ENCODE measurements at places on chromosomes 6 and 20.

DNA sequence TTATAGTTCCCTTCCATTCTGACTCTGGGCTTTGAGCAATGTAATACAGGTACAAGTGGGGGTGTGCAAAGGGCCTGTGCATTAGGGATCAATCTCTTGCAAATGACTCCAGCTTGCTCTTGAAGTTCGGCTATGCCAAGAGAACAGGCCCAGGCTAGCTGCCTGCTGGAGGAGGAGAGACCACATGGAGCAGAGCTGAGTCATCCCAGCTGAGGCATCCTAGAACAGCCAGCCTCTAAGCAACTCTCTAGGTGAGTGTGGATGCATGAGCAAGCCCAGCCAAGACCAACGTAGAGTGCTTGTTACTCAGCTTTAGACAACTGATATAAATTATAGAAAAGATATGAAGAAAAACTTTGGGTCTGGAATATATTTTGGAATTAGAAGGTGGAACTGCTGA lies 47.6 kb upstream of the RBM24 start:
- DNase-seq = no peak

- peak; percentile 96 for DNase-seq
Measured at GRCh38 chr20:47358672-47359529, 2.4 kb upstream of the ZMYND8 start.

GRCh38 chr6:159467473-159468041 lies 225.5 kb downstream of the SOD2 start:
- peak; percentile 24 for DNase-seq

DNA sequence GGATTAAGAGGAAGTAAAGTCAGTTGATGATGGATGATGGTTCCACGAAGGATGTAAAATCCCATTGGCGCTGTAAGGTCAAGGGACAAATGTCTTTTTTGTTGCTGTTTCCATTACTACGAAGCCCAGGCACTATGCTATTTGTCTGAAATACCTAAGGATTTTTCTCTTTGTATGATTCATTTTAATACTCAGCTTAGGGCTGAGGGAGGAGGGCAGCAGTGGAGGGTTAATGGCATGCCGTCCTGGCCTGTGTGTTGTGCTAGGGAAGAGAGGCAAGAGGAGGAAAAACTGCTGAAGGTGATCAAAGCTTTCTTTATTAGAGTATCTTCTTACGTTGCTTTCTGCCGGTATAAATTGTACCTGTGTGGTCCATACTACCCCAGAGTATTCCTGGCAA lies 6.5 kb upstream of the SMOC2 start:
- no peak for DNase-seq

DNA sequence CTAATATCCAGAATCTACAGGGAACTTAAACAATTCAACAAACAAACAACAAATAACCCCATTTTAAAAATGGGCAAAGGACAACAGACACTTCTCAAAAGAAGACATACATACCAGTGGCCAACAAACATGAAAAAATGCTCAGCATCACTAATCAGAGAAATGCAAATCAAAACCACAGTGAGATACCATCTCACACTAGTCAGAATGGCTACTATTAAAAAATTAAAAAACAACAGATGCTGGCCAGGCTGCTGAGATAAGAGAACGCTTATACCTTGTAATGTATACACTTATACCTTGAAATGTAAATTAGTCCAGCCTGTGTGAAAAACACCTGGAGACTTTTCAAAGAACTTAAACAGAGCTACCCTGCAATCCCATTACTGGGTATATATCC lies 166.8 kb downstream of the IBTK start:
- no peak for DNase-seq

DNA sequence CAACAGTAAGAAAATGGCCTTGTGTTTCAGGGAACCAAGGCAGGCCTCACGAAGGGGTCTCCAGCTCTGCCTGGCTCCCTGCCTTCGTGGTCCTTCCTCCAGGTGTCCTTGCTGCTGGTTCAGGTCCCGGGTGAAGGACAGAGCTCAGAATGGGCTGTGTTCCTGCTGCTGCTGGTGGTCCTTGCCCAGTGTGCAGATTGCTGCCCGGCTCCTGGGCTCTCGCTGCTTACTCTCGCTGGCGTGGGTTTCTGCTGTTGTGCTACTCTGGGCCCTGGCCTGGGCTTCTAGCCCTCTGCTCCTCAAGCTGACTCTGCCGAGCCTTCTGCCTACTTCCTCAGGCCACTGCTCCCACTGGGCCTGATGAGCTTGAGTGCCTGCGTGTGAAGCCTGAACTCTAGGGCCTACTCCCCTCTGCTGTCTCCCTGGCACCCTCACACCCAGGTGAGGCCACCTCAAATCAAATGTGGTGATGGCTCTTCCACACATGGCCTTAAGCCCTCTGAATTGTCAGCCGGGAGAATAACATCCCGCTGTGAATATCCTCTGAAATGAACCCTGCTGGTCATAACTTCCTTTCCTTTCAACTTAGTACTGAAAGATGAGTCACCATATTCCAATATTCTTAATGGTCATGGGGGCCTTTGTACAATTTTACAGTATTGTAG lies 171.6 kb downstream of the FOXC1 start:
- DNase-seq = no peak

DNA sequence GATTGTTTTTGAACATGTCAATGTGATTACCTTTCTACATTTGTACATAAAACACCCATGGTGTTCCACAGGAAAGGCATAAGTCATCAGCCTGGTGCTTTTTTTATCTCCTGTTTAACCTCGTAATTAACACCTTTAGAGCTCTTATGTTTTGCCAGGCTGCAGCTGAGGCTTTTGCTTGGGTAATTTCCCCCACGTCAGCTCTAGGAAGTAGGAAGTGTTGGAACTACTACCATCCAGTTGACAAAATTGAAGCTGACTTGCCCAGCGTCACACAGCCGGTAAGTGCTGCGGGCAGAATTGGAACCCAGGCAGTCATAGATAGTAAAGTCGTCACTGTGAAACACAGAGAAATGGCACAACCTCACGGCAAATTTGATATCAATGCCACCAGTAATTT lies 86.6 kb upstream of the BMP2 start:
- no peak for DNase-seq

DNA sequence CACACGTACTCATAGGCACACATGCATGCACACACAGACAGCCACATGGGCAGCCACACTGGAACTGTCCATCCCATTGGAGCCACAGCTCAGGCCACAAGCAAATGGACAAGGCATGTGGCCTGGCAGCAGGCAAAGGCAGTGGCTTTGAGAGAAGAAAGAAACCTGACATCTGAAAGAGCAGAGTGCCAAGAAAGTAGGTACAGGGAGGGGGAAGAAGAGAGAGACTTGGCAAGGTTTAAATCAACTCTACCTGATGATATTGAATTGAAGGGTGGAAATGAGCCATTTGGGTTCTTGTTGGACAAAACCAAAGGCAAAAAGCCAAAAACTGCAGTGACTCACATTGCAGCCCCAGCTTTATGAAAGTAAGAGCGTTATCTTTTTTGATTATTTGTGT lies 142.7 kb downstream of the PCSK2 start:
- DNase-seq = no peak

DNA sequence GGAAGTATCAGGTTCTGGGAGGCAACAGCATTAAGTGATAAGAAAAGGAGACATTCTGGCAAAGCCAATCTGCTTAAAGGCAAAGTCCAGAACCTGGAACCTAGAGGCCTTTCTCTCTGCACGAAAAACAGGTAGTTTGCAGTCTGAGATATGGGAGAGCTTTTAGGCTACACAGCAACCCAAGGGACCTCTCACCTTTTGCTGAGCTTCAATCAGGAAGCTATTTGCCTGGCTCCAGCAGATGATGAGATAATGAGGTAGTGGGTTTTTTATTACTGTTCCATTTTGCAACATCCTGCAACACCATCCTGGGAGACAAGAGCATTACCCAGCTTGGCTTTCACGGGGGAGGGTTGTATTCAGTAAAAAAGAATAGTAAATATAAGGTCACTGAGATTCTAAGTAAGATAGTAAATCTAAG lies 143.1 kb downstream of the ADGRG6 start:
- no peak for DNase-seq

GRCh38 chr6:135196739-135197510 lies 15.8 kb downstream of the MYB start:
- no peak for DNase-seq

- peak; percentile 70 for DNase-seq
Measured at GRCh38 chr20:63628246-63628975, 1.5 kb upstream of the GMEB2 start.

- DNase-seq = no peak
Measured at GRCh38 chr6:4904461-4905025, 99.3 kb downstream of the RPP40 start.

- peak; percentile 65 for DNase-seq
Measured at GRCh38 chr6:10410207-10411050, 4.4 kb downstream of the TFAP2A start.

- peak; percentile 54 for DNase-seq
Measured at GRCh38 chr20:47784599-47785310, 526 bp downstream of the SULF2 start.

- DNase-seq = peak; percentile 50
Measured at GRCh38 chr6:140541288-140541687, 1166.8 kb upstream of the CITED2 start.

- no peak for DNase-seq
Measured at GRCh38 chr20:16129411-16129810, 443.8 kb downstream of the KIF16B start.

DNA sequence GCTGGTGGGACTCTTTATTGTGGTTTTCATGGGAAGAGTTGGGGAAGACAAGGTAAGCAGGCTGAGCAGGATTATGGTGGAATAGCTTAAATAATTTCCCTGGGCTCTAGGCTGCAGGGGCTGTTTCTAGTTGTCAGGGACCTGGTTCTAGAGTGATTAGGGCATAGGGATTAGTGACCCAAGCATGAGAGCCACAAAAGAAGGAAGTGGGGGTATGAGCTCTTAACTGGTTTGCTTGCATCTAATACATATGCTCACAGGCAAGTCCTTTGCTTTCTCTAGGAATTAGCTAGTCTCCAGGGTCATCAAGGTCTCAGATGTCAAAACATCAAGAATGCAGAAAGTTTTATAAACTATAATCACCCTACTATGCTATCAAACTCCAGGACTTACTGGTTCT lies 67.5 kb upstream of the NRN1 start:
- DNase-seq = no peak

DNA sequence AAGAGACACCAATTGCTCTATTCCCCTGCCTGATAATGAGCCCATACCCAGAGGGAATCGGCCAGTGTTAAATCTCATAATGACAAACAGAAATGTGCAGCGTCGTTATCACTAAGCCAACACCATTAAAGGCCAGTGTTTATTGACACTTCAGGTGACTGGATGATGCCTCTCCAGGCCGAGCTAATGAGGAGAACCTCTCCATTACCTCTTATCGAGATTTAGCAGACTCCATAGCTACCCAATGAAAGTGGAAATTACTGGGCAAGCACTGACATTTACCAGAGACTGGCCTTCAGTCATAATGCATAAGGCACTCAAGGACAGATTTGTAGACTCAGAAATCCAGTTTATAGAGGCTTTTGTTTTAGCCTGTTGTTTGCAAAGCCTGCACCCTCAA lies 669.5 kb downstream of the MAFB start:
- no peak for DNase-seq

- no peak for DNase-seq
Measured at GRCh38 chr6:46773201-46773855, 19.9 kb upstream of the MEP1A start.

- DNase-seq = peak; percentile 62
Measured at GRCh38 chr20:38725931-38726803, 1.9 kb downstream of the SLC32A1 start.

DNA sequence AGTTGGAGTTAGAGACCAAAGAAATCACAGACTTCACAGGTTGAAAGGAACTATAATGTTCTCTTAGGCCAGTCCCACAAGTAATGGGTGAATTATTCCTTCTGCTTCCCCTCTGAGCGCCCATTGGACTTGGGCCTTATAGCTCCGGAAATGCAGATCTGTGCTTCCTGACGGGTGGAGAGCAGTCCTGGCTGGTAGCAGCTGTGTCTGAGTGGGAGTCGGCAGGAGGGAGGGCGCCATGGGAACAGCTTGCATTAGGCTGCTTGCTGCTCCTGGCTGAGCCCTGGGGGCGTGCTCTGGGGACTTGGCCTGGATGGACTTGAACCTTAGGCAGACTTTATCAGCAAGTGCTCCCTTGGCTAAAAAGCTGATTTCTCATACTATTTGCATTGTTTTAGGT lies 18.4 kb upstream of the NUP153 start:
- no peak for DNase-seq

- no peak for DNase-seq
Measured at GRCh38 chr6:168841609-168842278, 400.8 kb downstream of the SMOC2 start.

DNA sequence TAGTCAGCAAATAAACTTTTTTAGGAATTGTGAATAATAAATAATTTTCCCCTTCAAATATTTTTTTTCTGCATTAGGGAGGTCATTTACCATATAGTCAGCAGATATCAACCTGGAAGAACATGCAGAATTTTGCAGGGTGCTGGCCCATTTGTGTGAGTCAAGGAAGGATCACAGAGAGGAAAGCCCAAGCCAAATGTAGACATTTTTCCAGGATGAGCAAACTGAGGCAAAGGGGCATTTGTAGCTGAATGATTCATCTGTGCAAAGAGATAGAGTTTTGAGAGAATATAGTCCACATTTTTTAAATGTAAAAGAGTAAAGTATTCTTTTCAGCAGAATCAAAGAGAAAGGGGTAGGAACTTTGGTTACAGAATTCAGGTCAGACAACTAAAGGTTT lies 555.5 kb upstream of the MARCKS start:
- DNase-seq = no peak

GRCh38 chr6:56288347-56288746 lies 41.0 kb upstream of the COL21A1 start:
- DNase-seq = no peak

GRCh38 chr6:52243282-52243893 lies 912 bp downstream of the IL17F start:
- no peak for DNase-seq

GRCh38 chr6:90169374-90169773 lies 127.3 kb downstream of the BACH2 start:
- DNase-seq = no peak

GRCh38 chr6:72861935-72862432 lies 240.1 kb downstream of the KCNQ5 start:
- no peak for DNase-seq

DNA sequence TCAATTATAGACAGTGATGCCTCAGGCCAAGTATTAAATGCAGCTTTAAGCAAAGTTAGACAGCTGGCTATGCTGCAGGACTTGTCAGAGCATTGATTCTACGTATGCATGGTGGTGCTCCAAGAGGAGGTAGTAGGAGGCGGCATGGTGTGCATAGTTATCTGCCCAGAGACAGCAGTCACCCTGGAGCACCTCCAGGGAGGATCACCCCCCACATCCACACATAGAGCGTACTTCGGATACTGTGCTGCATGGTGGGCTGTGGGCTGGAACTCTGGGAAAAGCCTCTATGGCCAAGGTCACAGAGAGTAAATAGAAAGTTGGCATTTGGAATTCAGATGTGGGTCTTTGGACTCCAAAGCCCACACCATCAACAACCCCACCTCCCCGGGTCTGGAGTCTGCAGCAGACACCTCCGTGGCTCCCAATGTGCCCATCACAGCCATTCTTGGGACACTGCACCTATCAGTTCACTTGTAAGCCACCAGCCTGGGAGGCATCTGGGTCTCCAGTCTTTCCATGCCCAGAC lies 64.5 kb upstream of the STX16 start:
- DNase-seq = no peak

- no peak for DNase-seq
Measured at GRCh38 chr20:40293740-40294139, 395.3 kb downstream of the MAFB start.
